Ureter (tissue), 1 donor: ENCODE measurements at places on chromosomes 7 and 10.

GRCh38 chr7:133980804-133981203 is 146.3 kb upstream of the LRGUK start:
- DNase-seq = no peak

DNA sequence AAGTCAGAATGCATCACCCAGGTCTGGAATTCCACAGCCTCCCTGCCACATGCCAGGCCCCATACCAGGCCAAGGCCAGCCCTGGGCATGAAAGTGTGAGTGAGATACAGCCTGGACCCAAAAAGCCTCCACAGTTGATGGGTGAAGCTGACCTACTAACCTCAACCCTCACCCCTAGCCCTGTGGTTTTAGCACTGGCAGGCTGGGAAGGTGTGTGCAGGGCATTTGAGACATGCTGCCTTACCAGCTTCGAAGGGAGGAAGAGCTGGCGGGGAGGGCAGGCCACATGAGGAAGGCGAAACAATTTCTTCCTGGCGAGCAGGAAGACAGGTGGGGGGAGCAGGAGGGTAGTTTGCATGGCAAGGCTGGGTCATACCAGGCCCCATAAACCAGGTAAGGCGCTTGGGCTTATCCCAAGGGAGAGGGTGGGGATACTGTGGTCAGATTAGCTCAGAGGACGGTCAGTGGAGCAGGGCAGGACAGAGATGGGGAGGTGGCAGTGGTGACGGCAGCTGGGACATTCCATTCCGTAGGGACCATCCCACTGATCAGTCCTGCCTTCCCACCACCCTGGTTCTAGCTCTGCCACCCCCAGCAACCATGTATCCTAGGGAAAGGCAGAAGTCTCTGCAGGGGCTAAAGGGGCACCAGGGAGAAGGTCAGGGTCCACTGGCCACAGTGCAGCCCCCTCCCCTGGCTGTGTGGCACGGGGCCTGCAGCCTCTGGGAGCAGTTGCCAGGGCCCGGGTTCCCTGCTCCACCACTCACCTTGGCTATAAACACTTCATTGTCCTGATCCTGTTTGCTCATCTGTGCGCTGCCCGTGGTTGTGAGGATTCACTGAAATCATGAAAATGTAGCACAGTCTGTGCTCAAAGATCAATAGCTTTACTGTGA is 155.8 kb downstream of the NRF1 start:
- no peak for DNase-seq

GRCh38 chr7:29255906-29256692 is 61.5 kb downstream of the CHN2 start:
- DNase-seq = no peak

- no peak for DNase-seq
These were observed 17.3 kb upstream of the CSGALNACT2 start for GRCh38 chr10:43120929-43121314.

DNA sequence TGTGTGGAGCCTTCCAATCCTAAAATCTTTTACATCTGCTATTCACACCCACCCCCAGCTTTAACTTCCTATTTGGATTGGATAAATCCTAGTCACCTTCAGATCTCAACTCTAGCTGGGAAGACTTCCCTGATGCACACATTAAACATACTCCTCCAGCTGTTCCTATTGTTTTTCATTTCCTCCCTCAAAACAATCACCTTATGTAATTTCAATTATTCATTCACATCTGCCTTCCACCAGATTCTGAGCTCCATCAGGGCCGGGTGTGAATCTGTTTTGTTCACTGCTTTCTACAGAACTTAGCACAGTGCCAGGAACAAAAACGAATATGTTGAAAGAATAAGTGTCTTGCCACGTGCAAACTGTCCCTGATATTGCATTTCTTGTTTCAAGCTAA is 497.4 kb downstream of the PLXDC2 start:
- DNase-seq = no peak

GRCh38 chr10:72146071-72146470 is 57.7 kb upstream of the SPOCK2 start:
- DNase-seq = no peak

DNA sequence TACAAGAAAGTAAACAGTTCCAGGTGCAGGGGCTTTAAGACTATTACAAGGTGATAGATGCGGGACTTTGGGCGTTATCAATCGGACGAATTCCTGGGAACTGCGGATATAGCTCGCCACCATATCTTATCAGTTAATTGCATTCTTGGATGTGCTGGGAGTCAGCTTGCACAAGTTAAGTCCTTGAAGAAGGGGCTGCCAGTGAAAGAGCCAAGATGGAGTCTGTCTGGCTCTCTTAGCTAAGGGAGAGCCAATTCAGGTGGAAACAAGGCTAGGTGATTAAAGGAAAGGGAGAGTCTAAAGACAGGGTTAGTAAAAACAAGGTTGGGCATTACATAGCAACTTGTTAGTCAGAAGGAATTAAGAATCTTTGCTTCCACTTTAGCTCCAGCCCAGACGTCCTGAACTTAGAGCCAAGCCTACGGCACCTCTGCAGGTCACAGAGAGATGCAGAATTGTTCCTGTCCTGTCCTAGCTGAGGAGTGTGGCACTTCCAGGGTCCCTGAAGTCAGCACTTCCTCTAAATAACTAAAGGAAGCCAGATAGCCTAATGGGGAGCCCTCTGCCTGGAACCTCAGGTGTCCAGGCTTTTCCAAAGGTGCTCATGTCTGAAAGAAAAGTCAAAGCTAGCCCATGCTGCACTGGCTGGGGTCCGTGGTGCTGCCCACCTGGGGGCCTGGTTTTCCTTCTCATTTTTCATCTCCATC is 17.3 kb downstream of the ZC3HAV1 start:
- DNase-seq = no peak

DNA sequence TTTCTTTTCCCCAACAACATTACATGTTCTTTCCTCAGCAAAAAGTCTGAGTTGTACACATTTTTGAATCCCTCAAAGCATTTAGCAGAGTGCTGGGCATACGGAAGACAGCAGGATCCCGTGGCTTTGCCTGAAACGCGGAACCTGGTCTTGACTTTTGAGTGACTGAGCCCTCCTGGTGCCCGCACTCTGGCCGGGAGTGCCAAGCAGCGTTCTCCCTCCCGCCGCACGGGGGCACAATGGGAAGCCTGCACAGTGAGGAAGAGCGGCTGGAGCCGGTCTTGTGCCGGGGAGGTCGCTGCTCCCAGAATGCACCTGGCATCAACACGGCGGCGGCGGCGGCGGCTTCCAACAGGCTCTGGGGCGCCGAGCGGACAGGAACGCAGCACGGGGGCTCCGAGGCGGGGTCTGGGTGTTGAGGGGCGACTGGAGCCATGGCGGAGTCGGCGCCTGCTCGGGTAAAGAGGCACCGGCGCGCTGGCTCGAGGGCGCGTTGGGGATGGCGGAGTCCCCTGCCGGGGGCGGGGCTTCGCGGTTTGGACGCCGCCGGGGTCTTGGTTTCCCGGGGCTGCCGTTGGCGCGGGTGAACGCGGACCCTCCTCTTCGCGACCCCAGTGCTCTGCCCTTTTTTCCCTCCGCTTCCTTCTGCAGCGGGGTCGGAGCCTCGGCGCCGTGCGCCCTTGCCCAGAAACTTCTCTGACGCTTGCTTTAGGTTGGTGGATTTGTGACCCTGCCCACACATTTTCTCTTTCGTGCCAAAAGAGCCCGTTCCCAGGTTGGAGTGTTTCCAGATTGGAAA is at the start of gene ZNF212:
Gene ZNF212 (plus strand): TSS at position 307 of the 799 bp plus-strand sequence. CDS start 128 bp downstream, at position 435.
- peak; percentile 91 for DNase-seq

GRCh38 chr10:21071001-21071673 is 174.0 kb upstream of the NEBL start:
- DNase-seq = no peak

DNA sequence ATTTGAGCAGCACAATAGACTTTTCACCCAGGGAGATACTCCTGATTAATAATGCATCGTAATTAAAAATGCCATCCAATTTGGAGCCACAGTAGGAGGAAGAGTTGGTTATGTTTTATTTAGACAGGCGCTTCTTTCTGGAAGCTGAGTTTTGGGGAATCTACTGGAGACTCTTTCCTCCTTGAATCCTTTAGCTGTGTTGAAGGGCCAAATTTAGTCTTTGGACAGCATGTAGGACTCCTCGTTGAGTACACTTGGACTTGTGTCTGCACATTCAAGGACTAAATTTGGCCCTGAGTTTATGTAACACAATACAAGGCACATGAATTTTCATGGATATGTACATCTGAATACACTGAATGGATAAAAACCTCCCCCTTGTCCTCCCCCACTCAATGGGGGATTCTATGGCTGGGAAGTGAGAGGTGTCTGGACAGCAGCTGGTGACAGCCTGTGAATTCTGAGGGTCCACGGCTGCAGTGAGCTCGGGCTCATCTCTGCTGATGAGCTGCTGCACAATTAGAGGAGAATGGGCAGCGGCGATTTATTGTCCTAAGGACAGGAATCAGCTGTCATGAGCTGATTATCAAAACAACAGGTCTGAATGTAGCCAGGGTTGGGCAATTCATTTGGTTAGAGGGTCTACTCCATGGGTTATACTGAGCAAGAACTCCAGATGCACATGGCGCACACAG is 95.2 kb downstream of the PRTFDC1 start:
- no peak for DNase-seq

DNA sequence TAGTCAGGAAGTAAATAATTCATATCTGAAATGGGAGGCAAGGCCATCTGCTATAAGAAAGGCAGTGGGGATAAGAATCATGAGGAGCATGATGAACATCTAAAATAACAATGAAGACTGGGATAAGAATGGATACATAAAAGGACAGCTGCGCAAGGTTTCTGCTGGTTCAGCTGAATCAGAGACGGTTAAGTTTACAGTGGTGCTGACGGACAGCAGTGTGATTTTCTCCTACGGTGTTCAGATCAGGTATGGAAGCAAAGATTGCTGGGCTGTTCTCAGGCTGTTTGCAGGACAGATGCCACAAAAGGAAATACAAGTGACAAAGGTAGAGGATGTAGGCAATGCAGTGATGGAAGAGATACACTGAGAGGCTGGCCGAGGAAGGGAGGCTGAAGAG is 8.4 kb downstream of the CYCS start:
- DNase-seq = no peak

GRCh38 chr10:28400176-28400575 is 97.3 kb upstream of the MPP7 start:
- no peak for DNase-seq

DNA sequence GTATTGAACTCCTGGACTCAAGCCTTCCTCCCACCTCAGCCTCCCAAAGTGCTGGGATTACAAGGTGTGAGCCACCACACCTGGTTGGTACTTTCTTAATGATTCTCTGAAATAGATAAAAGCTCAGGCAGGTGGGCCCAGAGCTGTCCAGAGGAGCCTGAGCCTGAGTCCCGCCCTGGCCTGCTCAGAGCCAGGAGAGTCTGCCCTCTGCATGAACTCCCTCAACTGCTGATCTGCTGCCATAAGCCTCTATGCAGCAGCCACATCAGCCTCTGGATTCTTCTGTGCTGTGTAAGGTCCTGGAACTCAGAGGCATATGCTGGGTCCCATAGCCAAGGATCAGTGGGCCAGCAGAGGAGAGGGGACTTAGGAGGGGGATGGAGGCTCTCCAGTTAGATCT is 23.1 kb upstream of the DDIT4 start:
- DNase-seq = no peak

DNA sequence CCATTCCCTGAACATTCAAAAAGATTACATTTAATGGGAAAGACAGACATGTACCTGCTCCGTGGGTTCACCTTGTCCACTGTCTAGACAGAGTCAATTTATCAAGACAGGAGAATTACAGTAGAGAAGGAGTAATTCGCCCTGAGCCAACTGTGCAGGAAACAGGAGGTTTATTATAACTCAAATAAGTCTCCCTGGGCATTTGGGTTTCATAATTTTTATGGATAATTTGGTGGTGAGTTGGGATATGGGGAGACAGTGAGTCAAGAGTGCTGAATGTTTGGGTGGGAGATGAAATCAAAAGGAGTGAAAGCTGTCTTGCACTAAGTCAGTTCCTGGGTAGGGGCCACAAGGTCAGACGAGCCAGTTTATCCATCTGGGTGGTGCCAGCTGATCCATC is 165.9 kb upstream of the NAMPT start:
- no peak for DNase-seq

GRCh38 chr10:121781101-121781500 is 146.7 kb downstream of the ATE1 start:
- peak; percentile 63 for DNase-seq
